ENCODE measurements at places on chromosomes 13 and 19.

DNA sequence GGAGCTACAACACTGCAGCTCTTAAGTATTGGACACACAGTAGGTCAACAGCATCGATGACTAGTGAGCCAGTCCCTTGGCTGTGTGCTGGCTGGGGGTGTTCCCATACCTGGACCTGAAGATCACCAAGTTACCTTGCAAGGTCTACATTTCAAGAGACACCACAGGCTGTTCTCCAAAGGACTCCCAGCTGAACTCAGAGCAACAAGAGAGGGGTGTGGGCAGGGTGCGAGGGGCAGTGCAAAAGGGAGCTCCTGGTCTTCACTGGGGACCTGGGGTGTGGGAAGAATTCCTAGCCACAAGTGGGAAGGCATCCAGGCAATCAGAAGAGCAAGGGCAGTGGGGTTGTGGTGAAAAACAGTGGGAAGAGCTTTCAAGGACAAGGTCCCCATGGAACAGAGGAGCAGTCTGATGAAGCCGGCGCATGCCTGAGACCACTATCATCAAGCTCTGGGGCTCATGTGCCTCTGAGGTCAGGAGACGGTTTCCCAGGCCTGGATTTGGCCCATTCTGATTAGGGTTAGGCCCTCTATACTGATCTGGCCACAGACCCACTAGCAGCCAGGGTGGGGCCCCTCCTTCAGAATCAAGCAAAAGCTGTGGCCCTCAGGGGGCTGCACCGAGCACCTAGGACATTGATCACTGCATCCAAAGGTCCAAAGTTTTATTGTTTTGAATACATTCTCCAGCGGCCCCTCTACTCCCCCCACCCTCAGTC lies 4.7 kb upstream of the GSK3A start:
- H3K27ac ChIP-seq, result peak overlapping the region; percentile 96
- H3K27me3 ChIP-seq, result peaks cover 7% of the 10 kb centered on the region
- no peak overlapping the region for H3K4me3 ChIP-seq
- peaks cover 56% of the 10 kb centered on the region for H3K4me1 ChIP-seq
- no peak for DNase-seq

- no peak for DNase-seq
- no peaks in the 10 kb centered on the region for H3K4me1 ChIP-seq
- H3K27me3 ChIP-seq, result peaks cover 5% of the 10 kb centered on the region
- H3K4me3 ChIP-seq, result no peak overlapping the region
- H3K27ac ChIP-seq, result no peak overlapping the region
- no peaks in the 10 kb centered on the region for H3K36me3 ChIP-seq
Observed at GRCh38 chr13:103394618-103395017, 328.4 kb upstream of the SLC10A2 start.

GRCh38 chr19:49680421-49681351 lies 3.6 kb downstream of the PRMT1 start:
- H3K27me3 ChIP-seq, result no peaks in the 10 kb centered on the region
- peak; percentile 100 for DNase-seq
- peak overlapping the region; percentile 89 for H3K4me3 ChIP-seq
- H3K4me1 ChIP-seq, result peaks cover 39% of the 10 kb centered on the region

DNA sequence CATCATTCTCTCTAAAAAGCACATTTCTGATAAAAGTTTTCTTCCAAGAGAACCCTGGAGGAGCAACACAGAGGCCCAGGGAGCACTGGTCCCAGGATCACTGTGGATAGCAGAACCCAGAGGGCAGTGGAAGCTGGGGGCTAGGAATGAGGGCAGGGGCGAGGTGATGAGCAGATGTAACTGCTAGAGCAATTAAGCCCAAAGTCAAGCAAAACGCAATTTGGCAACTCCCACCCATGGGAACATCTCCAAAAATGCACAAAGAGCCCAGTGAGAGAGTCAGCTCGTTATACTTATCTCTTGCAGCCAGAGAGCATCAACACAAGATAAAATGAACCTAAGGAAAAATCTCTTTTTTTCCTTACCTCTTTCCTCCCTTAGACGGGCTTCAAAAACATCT lies 284.2 kb downstream of the TBC1D4 start:
- peaks cover 3% of the 10 kb centered on the region for H3K27me3 ChIP-seq
- no peaks in the 10 kb centered on the region for H3K36me3 ChIP-seq
- H3K27ac ChIP-seq, result peak overlapping the region; percentile 28
- DNase-seq, result no peak
- peaks cover 54% of the 10 kb centered on the region for H3K4me1 ChIP-seq

GRCh38 chr13:36275190-36276002 lies 22.2 kb downstream of the CCDC169 start:
- H3K4me3 ChIP-seq, result no peak overlapping the region
- H3K36me3 ChIP-seq, result peaks cover 9% of the 10 kb centered on the region
- H3K27me3 ChIP-seq, result peaks cover 7% of the 10 kb centered on the region
- no peaks in the 10 kb centered on the region for H3K4me1 ChIP-seq
- no peak overlapping the region for H3K27ac ChIP-seq

GRCh38 chr19:54298357-54299125 lies 14.4 kb downstream of the LILRA5 start:
- no peaks in the 10 kb centered on the region for H3K4me1 ChIP-seq
- no peak overlapping the region for H3K4me3 ChIP-seq
- H3K27me3 ChIP-seq, result peaks cover 36% of the 10 kb centered on the region
- H3K36me3 ChIP-seq, result no peaks in the 10 kb centered on the region

GRCh38 chr19:46287585-46287984 lies 9.3 kb upstream of the HIF3A start:
- no peak overlapping the region for H3K4me3 ChIP-seq
- peaks cover 10% of the 10 kb centered on the region for H3K27me3 ChIP-seq
- no peaks in the 10 kb centered on the region for H3K4me1 ChIP-seq
- no peak for DNase-seq
- no peak overlapping the region for H3K27ac ChIP-seq

DNA sequence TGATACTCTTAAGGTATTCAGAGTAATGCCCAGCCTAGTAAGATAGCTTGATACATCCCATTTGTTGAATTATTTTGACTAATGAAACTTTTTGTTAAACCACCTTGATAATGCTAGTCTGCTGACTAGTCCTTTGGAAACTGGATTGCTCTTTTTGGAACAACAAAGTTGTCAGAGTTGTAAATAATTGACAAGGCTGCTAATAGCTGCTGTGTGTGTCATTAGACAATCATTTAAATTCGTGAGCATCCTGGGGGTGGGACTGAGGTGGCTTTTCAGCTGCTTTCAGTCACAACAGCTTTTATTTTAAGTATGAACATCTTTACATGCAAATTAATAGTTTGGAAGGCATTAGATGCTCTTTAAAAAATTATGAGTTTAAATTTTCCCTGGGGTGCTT lies 153.5 kb downstream of the HS6ST3 start:
- peaks cover 23% of the 10 kb centered on the region for H3K4me1 ChIP-seq
- no peak for DNase-seq
- H3K4me3 ChIP-seq, result no peak overlapping the region
- H3K36me3 ChIP-seq, result no peaks in the 10 kb centered on the region
- peaks cover 3% of the 10 kb centered on the region for H3K27me3 ChIP-seq

DNA sequence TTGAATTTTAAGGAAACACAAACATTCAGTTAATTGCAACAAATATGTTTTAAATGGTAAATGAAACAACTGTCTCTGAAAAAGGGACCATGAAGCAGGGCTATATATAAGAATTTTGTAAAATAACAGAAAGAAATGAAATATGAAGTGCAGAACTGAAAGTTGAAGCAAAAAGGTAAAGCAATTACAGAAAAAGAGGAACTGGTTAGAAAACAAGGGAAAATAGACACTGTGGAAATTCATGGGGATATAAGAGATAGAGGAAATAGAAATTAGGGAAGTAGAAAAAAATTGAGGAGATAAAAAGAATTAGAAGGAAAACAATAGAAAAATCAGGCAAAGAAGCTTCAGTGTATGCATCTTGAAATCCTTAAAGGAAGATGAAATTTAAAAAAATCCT lies 40.0 kb upstream of the TDRD3 start:
- H3K4me1 ChIP-seq, result no peaks in the 10 kb centered on the region
- no peaks in the 10 kb centered on the region for H3K36me3 ChIP-seq
- H3K27ac ChIP-seq, result no peak overlapping the region
- H3K4me3 ChIP-seq, result no peak overlapping the region
- DNase-seq, result no peak

DNA sequence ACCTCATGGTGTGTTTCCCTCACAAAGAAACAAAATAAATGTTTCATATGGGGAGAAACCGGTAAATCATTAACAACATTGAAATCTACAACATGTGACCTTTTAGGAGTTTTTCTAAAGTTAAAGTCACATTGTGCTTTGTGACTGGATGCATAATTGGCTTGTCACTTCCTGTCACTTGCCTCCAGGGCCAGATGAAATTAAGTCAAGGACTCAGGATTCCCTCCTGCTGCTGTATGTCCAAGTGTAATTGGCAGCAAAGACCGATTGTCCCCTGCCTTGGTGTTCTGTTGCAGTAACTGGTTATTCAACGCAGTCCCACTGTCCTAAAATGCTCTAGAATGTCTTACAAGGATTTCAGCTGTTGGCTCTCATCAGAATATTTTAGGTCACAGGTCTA lies 448.2 kb downstream of the LIG4 start:
- H3K4me3 ChIP-seq, result no peak overlapping the region
- peak overlapping the region; percentile 20 for H3K27ac ChIP-seq
- peaks cover 2% of the 10 kb centered on the region for H3K27me3 ChIP-seq
- no peak for DNase-seq
- no peaks in the 10 kb centered on the region for H3K36me3 ChIP-seq

DNA sequence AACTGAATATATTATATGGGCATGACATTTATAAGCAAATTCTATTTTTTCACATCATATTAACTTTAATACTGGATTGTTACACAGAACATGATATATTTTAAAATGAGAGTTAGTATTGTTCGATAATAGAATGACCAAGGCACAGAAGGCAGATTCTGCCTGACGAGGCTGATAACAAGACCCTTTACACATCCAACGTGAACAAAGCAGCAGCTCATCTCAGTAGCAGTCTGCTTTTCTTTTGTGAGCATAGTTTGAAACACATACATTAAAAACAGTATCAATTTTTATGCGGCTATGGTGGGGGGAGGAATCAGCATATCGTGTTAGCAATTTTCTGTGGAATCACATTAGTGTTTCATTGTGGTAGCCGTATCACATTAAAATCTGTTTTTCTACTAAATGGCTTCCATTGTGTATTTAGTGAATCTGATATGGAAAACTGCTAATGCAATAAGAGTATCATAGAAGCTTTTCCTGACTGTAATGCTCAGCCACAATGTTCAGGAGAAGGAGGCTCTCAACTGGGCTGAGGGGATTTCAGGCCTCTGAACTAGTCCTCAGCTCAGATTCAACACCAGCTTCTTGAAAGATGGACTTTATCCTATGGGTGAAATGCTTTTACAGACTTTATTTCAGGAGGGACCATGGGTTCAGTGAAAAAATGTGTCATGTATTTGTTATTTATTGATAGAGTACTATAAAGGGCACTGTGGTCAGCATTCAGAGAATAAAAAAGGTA lies 4.0 kb downstream of the SMAD9 start:
- H3K4me3 ChIP-seq, result peak overlapping the region; percentile 93
- DNase-seq, result no peak

- H3K27me3 ChIP-seq, result peaks cover 8% of the 10 kb centered on the region
- H3K4me3 ChIP-seq, result peak overlapping the region; percentile 83
- peaks cover 79% of the 10 kb centered on the region for H3K4me1 ChIP-seq
- H3K27ac ChIP-seq, result no peak overlapping the region
- no peaks in the 10 kb centered on the region for H3K36me3 ChIP-seq
- peak; percentile 46 for DNase-seq
Observed at GRCh38 chr19:18419699-18420460, 682 bp downstream of the SSBP4 start.

- DNase-seq, result no peak
- no peak overlapping the region for H3K4me3 ChIP-seq
- no peaks in the 10 kb centered on the region for H3K4me1 ChIP-seq
Observed at GRCh38 chr13:92989301-92989700, 237.3 kb upstream of the GPC6 start.

- H3K27ac ChIP-seq, result no peak overlapping the region
- DNase-seq, result no peak
- no peaks in the 10 kb centered on the region for H3K36me3 ChIP-seq
- no peak overlapping the region for H3K4me3 ChIP-seq
- peaks cover 4% of the 10 kb centered on the region for H3K27me3 ChIP-seq
Observed at GRCh38 chr13:37701972-37702371, 103.4 kb upstream of the POSTN start.

Data from nephron progenitor cell (in vitro differentiated cells).